Stimulated activated CD4-positive, alpha-beta T cell treated with anti-CD3 and anti-CD28 coated beads, Interleukin-2, amount 100 ng/mL, for 24 hours (primary cell): ENCODE measurements at places on chromosomes 13 and 19.

GRCh38 chr19:49679771-49680413, 2.8 kb downstream of the PRMT1 start:
- no peak for DNase-seq

GRCh38 chr19:2337329-2337707, 8.8 kb downstream of the SPPL2B start:
- DNase-seq = no peak

DNA sequence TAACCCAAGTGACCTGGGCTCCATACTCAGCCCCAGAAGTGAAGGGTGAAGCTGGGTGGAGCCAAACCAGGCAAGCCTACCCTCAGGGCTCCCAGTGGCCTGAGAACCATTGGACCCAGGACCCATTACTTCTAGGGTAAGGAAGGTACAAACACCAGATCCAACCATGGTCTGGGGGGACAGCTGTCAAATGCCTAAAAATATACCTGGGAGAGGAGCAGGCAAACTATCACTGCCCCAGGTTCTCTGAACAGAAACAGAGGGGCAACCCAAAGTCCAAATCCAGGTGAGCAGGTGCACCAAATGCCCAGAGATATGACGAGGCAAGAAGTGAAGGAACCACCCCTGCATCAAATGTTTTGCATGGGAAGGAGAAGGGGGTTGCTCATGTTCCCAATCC, 6.1 kb upstream of the CEACAM7 start:
- no peak for DNase-seq

GRCh38 chr13:67464154-67464553, 234.0 kb upstream of the PCDH9 start:
- no peak for DNase-seq

GRCh38 chr13:33135097-33135496, 118.9 kb downstream of the KL start:
- DNase-seq = no peak

- no peak for DNase-seq
Measured at GRCh38 chr13:95624020-95624419, 20.5 kb downstream of the DZIP1 start.

DNA sequence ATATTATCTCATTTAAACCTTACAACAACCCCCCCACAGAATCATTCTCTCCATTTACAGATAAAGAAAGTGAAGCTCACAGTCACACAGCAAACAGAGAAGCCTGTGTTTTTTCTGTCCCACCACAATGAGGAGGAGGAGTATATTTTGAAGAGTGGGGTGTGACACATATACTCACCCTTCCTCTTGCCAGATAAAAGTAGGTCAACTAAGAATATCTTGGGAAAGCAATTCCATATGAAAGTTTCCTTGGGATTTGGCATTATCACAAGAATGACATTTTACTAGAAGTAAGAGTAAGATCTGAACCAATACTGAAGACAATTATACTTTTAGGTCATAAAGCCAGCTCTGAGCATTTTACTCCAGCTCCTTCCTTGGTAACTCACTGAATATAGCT, 287.5 kb upstream of the HTR2A start:
- no peak for DNase-seq

- peak; percentile 35 for DNase-seq
Measured at GRCh38 chr19:40799558-40800338, 757 bp downstream of the EGLN2 start.

DNA sequence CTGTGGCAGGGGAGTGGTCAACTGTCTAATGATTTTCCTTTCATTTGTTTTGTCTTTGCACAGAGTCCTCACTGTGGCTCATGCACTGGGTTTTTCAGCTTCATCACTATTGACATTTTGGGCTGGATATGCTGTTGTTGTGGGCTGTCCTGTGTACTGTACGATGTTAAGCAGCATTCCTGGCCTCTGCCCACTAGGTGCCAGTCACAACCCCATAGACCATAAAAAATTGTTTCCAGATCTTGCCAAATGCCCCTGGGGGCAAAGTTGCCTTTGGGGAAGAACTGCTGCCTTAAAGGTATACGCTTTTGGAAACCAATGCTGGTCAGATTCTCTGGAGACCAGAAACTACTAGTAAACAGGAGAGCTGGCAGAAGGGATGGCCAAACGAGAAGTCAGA, 310.4 kb downstream of the SPRY2 start:
- no peak for DNase-seq

DNA sequence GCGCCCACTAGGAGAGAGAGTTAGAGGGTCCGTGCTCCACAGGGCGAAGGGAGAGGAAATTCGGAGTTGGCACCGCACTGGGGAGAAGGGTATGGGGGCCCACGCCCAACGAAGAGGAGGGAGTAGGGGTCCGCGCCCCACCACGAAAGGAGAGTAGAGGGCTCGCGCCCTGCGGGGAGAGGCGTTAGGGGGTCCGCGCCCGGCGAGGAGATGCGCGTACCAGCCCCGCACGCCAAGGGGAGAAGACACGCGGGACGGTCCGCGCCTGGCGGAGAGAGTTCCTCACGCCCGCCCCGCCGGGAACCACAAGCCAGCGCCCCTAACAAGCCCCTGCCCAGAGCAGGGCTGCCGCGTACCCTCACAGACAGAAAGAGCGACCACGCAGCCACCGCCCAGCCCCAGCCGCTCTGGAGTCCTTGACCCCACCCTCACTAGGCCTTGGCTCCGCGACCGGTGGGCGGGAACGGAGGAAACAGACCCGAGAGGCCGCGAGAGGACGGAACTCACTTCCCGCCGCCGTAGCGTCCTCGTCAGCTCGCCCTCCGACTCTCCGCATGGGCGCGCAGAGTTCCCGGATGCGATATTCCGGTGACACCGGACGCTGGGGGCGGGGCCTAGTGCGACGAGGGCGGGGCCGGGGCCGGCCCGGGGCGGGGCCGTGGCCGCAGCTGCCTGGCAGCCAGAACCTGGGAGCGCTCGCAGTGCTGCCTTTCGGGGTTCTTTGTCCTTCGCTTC, 20.0 kb upstream of the ZSCAN18 start:
- DNase-seq = no peak
